ENCODE measurements at places on chromosomes 6 and 20.

DNA sequence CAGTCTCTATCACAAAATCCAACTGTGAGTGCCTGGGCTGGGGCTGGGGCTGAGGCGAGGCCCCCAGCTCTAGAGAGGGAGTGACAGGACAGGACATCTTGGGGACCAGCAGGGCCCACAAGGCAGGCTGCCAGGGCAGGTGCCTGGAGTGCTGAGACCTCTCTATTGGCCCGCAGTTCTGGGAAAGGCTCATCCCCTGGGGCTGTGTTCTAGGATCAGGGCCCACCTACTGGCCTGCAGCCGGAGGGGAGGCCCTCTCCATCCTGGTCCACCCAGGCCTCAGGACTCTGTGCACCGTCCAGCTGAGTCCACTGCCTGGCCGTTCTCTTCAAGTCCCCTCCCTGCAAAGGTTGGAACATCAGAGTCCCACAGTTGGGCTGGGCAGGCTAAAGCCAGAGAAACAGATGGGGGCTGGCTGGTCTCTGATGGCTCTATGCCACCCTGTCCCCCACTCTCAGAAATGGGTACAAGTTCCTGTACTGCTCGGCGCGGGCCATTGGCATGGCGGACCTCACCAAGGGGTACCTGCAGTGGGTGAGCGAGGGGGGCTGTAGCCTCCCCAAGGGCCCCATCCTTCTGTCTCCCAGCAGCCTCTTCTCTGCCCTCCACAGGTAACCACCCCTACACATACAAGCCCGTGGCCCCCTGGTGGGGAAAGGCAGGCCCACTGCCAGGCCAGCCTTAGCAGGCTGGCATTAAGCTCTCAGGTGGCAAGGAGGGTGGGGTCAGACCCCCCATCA, 9.0 kb downstream of the EMILIN3 start:
- no peak for DNase-seq

- no peak for DNase-seq
Observed at GRCh38 chr6:16544521-16544920, 216.7 kb downstream of the ATXN1 start.

- no peak for DNase-seq
Observed at GRCh38 chr6:106444777-106445507, 84.4 kb downstream of the CRYBG1 start.

GRCh38 chr20:13995841-13996240, 525 bp downstream of the MACROD2 start:
- no peak for DNase-seq

DNA sequence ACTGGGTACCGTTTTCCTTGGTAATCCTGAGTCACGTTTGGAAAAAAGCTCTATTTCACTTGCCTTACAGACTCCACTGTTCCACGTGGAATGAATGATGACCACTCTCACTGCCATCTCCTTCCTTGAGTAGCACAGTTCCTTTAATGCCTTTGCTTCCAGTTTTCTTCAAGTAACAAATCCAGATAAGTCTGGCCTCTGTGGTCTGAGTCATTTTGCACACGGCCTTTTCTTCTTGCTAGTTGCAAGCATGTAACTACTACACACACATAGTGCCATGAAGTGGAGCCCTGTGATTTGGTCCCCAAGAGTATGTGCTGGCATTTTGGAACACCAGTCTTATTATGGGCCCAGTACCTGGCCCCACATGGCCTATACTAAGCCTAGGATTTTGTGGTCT, 182.8 kb downstream of the SASH1 start:
- no peak for DNase-seq

DNA sequence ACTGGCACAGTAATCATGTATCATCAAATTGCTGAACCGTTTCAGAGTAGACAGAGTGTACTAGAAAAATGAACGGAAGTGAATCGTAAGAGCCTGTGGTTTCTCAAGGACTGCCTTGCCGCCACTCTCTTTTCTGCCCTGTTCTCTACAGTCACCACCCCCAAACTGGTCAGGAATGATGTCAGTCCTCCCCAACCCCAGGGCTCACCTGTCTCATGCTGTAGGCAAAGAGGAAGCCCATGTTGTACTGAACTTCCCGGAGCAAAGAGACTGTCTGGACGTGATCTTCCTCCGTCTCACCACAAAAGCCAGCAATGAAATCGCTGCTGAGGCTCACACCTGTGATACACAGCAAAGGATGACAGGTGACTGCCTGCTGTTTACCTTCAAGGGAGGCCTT, 31.0 kb downstream of the CDK5RAP1 start:
- peak; percentile 64 for DNase-seq

- DNase-seq: no peak
Observed at GRCh38 chr6:112205427-112206109, 48.8 kb downstream of the LAMA4 start.

- DNase-seq: no peak
Observed at GRCh38 chr6:13288481-13288880, 39.9 kb downstream of the TBC1D7 start.

GRCh38 chr20:57435105-57435497, 43.9 kb downstream of the RBM38 start:
- DNase-seq: no peak

DNA sequence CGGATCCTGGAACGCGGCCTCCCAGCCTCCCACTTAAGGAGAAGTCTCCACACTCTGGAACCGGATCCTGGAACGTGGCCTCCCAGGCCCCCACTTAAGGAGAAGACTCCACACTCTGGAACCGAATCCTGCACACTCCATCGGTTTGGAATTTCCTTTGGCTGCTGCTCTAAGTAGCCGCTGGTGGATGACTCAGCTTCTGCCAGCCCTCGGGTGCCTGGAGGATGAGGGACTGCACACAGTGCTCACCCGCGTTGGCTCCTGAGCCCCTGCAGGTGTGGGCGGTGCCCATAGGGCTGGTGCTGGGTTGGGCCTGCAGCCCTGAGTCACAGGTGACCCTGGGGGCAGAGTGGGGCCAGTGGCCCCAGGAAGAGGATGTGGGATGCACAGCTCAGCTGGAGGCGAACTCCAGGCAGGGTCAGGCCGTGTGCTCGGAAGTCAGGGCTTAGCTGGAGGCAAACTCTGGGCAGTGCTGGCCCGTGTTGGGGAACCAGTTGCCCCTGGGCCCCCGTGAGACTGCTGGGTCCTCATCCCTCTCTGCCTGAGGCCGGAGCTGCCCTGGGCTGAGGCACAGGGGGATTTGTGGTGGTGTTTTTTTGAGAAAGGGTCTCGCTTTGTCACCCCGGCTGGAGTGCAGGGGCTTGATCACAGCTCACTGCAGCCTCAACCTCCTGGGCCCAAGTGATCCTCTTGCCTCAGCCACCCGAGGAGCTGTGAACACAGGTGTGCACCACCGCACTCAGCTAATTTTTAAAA, 13.9 kb upstream of the TNFRSF6B start:
- DNase-seq: no peak

GRCh38 chr20:50320901-50321796, 130.5 kb downstream of the CEBPB start:
- DNase-seq: peak; percentile 22

GRCh38 chr6:81863123-81863522, 110.6 kb upstream of the TENT5A start:
- DNase-seq: no peak

DNA sequence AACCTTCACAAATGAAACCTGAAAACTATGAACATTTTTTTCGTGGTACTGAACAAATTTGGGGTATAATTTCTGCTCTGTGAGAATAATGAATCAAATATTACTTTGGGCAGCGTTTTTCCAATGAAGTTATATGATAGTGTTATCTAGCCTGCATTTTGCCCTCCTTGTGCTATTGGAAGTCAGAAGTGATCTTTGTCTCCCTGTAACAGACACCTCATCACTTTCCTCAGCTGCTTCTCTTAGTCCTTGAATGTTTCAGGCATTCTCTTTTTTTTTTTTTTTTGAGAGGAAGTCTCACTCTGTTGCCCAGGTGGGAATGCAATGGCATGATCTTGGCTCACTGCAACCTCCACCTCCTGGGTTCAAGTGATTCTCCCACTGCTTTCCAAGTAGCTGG, 10.2 kb downstream of the DDX27 start:
- no peak for DNase-seq

GRCh38 chr20:59141818-59142581, 21.6 kb upstream of the ZNF831 start:
- no peak for DNase-seq

DNA sequence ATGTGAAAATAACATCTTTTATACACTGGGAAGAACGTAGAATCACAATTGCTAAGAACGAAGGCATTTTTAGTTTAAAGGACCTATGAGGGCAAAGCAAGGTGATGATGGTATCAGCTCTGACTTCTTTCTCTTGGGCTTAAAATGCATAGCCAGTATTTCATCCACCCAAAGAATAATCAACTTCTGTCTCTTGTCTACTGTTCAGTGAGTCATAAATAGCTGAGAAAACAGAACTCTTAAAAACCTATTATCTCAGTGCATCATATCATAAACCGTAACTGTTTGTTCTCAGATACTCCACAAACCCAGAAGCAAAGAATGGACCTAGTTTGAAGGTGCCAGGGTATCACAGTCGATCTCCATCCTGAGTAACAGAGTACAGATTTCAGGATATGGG, 5.2 kb downstream of the PHF10 start:
- no peak for DNase-seq

GRCh38 chr20:16078172-16078898, 494.9 kb downstream of the KIF16B start:
- no peak for DNase-seq

- DNase-seq: no peak
Observed at GRCh38 chr20:45212836-45213235, 6.0 kb downstream of the SEMG1 start.

DNA sequence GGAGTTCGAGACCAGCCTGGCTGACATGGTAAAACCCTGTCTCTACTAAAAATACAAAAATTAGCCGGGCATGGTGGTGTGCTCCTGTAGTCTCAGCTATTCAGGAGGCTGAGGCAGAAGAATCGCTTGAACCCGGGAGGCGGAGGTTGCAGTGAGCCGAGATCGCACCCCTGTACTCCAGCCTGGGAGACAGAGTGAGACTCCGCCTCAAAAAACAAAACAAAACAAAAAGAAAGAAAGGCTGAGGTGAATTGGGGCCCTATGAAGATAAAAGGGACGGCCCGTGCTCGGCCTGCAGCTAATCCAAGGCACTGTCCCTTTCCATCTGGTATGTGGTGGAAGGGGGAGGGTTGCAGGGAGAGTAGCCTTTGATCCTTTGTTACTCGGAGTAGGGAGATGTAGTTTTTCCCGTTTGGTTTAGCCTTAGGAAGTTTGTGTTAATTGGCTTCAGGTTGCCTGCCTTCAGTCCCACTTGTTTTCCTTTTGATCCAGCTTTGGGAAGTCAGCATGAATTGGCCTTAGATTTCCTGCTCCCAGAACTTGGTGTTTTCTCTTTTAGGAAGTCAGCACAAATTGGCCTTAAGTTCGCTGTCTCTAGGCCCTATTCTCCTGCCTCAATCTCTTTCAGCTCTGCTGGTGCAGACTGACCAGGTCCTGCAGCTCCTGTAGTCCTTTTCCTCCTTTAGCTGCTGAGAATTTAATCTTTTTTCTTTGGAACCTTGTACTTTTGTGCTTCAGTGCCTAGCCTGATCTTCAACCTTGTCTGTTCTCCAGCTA, 36.1 kb upstream of the PAQR8 start:
- DNase-seq: no peak
